ENCODE measurements at places on chromosomes 4 and X.

DNA sequence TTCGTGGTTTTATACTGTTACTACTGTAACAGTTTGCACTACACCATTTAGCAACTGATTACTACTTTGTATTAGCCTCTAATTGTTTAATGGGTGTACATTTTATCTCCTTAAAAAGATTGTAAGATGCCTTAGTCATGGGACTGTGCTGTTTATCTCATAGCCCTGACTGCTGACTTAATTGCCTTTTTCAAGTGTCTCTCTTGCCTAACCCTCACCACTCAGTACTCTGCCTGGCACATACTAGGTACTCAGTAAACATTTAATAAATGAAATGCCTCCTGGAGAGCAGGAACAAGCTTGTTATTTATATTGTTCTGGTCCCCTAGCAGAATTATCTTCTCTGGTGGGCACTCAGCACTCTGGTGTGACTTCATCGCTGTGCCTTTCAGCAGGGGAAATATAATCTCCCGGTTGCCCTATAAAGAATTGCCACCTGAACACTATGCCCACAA is 1.7 kb upstream of the STIM2 start:
- DNase-seq, result no peak

DNA sequence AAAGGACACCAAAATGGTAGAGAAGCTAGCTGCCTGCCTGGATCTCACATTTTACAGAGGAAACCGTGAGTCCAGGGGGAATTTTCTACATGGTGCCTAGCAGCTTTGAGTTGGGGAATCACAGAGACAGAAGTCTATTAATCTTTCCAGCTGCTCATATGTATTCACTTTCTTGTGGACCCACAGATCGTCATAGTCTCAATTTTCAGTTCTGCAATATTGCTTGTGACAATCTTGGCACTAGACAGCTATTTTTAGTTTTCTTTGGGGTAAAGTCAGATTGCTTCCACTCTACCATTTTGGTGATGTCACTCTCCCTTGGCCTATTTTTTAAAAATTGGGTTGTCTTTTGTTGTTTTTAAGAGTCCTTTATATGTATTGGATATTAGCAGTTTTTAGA is 233.4 kb upstream of the STK26 start:
- DNase-seq, result no peak

DNA sequence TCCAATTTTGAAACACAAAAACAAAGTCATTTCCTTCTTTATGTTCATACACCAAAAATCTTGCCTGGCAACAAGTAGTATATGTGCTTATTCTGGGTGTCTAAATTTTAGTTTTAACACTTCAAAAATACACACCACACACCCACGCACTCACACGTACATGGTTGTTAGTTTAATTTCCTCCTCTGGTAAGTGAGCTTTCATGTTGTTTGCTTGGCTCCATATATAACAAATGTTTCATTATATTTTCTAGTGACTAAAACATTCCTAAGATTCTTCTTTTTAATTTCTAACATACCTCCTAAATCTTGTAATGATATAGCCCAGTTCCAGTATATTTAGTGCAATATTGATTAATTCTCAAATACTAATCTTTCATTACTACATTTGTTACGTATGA is 80.9 kb downstream of the PRDM5 start:
- no peak for DNase-seq

- no peak for DNase-seq
Measured at GRCh38 chr4:17846266-17846665, 35.5 kb downstream of the NCAPG start.

GRCh38 chrX:29842552-29842951 is 372.8 kb upstream of the MAGEB2 start:
- no peak for DNase-seq

DNA sequence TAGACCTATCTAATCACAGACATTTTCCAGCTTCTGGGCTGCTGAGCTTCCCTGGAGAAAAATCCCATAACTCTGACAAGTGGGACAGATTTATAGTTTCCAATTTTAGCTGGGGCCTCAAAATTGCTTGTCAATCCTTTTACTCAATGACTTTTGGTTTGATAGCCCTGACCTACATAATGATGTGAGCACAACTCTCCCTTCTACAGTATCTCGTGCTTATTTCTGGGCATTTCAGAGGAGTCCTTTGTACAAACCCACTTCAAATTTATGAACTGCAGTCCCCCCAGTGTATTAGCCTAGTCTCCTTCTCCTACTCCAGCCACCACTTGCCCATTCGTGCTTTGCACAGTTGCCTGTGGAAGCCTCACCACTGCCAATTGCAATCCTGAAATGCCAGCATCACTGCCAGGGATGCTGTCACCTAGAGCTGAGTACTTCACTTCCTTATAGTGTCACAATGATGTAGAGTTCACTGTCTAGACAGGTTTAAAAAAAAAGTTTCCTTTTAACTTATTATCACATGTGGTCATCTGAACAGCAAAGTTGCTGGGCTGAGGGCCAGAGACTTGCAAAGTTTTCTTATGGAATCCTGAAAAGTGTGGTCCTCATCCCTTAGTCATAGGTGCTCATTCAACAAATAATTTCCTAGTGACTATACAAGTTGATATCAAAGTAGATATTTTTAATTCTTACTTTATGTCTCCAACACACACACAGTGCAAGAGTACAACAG is 21.2 kb downstream of the TRAM1L1 start:
- no peak for DNase-seq

- DNase-seq, result no peak
Measured at GRCh38 chr4:184790826-184791225, 34.9 kb downstream of the ACSL1 start.

DNA sequence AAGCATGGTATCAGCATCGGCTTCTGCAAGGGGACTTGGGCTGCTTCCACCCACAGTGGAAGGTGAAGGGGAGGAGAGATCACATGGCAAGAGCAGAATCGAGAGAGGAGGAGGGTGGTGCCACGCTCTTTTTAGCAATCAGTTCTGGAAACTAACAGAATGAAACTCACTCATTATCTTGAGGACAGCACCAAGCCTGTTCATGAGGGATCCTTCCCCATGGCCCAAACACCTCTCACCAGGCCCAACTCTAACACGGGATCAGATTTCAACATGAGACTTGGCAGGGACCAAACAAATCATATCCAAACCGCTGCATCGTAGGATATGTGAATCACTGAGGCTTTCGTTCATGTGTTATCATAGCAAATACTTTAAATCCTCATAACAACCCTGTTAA is 125.5 kb downstream of the GPC3 start:
- no peak for DNase-seq

DNA sequence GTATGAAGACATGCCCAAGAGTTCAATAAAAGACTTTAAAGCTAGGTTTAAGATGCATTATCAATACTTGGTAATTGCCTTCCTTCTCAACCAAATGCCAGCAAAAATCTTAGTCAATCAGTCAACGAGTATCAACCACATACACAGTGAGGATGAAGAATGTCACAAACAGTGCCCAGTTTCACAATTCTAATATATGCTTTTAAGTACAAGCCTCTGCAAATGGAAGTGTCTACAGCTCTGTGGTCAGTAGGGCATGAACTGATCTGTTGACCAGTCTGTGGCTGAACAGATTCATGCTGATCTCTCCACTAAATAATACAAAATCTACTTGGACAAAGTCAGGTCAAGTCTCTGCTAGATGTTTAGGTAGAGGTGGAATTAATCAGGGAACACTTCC is 27.9 kb downstream of the PPARGC1A start:
- DNase-seq, result no peak

DNA sequence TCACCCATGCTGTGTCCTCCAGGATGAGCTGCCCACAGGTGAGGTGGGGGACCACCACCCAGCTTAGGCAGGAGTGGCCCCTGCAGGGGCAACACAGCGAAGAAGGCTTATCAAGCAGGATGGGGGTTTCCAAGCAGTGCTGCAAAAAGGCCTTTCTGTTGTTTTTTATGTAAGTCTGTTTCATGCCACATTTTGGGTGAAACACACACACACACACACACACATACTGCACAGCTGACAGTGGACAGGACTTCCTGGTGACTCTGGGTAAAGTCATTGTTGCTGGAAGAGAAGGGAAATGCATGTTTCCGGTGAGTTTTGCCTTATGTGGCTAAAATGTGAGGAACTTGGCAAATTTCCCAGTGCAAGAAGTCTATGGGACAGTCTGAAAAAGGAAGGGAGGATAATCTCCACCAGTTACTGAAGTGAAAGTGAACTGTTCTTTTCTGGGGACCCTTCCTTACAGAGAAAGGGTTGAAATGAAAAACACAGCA is 119.2 kb downstream of the IRF2 start:
- no peak for DNase-seq

DNA sequence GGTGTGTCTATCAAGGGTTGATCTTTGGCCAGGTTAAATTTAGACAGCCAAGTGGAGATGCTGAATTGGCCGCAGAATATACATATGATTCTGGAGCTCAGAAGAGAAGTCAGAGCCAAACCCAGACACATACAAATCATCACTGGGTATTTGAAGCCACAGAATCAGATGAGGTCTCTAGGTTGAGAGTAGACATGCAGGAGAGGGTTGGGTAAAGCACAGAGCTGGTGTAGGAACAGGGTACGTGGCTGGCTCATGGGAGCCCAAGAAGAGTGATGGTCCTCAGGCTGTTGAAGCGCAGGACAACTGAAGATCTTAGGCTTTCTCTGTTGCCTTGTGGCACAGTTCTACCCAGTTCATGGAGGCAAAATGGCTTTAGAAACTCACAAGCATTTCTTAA is 37.7 kb downstream of the ADAMTS3 start:
- no peak for DNase-seq

GRCh38 chrX:314049-314448 is 4.5 kb downstream of the GTPBP6 start:
- DNase-seq, result no peak

DNA sequence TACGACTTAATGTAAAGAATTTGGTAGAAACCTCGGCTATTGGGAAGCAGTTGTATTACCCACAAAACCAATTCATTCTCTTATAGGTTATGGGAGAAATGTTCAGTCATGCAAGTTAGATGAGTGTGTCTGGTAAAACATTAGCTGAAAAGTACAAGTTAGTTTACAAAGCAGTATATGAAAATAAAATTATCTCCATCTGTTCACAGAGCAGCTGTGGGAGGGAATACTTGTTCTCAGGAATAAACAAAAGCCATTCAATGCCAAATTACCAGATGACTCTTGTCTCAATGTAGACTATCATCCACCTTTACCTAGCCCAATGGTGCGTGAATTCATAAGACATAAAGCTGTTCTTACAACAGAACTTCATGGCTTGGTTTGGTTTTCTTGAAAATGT is 28.6 kb downstream of the STAP1 start:
- DNase-seq, result no peak

GRCh38 chrX:9622128-9622527 is 143.5 kb downstream of the GPR143 start:
- DNase-seq, result no peak

- no peak for DNase-seq
Measured at GRCh38 chr4:114277690-114278089, 298.2 kb upstream of the ARSJ start.

DNA sequence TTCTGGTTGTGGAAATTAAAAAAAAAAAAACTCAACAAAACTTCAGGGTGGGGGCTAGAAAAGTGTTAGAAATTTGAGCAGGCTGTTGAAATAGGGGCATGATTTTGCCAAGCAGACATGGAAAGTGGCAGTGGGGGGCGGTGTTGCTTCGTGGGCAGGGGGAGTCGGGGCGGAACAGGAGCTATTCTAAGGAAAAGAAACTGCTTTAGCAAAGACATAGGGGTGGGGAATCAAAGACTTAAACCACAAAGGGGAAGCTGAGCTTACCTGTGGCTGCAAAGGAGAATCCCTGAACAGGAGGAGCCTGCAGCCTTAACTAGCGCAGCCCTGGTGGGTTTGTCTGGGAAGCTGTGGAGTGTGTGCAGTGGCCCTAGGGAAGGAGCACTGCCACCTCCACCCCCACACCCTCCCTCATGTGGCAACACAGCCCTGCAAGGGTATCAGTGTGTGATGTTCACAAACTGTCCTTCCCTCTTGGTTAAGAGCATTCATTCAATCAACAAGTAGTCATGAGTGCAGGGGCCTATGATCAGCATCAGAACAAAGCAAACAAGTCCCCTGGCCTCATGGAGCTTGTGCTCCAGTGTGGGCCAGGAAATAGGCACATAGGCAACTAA is 20.5 kb downstream of the SEL1L3 start:
- DNase-seq, result no peak

DNA sequence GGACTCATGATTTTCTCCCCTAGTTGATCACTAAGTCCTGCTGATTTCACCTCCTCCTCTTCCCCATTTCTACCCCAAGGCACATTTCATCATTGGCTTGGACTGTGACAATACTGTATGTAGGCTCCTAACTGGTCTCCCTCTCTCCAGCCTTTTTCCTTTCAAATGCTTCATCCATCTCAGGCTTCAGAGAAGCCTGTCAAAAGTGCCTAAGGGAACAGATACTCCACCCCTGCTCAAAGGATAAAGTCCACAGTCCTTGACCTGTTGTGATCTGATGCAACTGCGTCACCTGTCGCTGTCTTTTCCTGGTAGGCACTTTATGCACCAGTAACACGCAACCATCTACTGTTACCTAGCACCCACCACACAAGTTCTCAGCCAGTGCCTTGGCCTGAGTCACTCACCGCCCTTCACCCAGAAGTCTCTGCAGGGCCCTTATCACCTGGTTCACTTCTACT is 12.8 kb downstream of the SCARB2 start:
- DNase-seq, result no peak

GRCh38 chrX:110795645-110796406 is at the start of gene CHRDL1:
Gene CHRDL1 (minus strand): TSS chrX:110795817. CDS start chrX:110792181, 3,636 bp downstream.
- DNase-seq, result no peak

DNA sequence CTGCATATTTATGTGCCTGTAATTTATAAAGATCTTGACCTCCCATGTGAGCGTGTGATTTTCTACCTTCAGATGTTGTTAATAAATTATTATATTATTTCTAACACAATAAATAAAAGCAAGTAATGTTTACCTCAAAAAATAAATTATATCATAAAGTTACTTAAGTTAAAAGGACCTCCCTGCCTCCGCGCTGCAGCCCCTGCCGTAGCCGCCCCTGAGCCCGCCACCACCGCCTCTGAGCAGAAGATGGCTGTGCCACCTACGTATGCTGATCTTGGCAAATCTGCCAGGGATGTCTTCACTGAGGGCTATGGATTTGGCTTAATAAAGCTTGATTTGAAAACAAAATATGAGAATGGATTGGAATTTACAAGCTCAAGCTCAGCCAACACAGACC is 119.6 kb upstream of the BRWD3 start:
- no peak for DNase-seq

GRCh38 chr4:33722254-33722653 is 2522.1 kb downstream of the ARAP2 start:
- DNase-seq, result no peak

DNA sequence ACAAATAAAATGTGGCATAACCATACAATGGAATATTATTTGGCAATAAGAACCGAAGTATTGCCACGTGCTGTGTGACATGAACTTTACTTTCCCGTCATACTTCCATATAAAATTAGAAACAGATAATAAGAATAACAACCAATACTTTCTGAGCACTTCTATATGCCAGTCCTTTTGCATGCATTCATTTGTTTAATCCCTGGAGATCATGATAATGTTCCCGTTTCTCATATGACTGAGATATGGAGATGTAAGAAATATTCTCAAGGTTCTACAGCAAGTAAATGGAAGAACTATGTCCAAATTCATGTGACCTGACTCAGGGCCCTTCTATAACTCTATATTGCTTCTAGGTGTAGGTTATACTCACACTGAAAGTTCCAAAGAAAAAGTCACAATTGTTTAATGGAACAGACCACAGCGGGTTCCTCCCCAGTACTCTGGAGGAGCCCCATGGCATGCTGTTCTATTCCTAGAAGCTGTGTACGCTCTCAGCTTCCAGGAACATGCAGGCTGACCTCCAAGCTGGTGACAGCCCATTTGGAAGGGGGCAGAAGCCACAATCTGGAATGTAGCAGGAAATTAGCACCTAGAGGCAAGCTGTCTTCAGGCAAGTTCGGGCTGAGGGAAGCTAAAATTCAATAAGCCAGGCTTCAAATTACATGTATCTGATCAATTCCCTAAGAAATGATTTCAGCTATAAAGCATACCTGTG is 31.5 kb downstream of the QDPR start:
- DNase-seq, result no peak

All from stimulated activated CD8-positive, alpha-beta memory T cell treated with anti-CD3 and anti-CD28 coated beads, Interleukin-15, amount 100 ng/mL, for 1 hour (primary cell).